Thoracic aorta endothelial cell (primary cell): ENCODE measurements at places on chromosomes 2 and 18. TPM values are rescaled to one million over a fixed set of nuclear protein-coding genes. Genes with fewer than 3 reads are reported as not detected.

The GPR45 gene
- not detected in 2 replicates for total RNA-seq

The SH2D6 gene
- total RNA-seq = 0.53 TPM in 1 of 2 replicates, not detected in the other

The GALNT14 gene
- 0.66 and 2.4 TPM in 2 replicates for total RNA-seq

The ABHD3 gene
- 11.1 and 11.4 TPM in 2 replicates for total RNA-seq
